ENCODE measurements at places on chromosomes 3 and 15.

DNA sequence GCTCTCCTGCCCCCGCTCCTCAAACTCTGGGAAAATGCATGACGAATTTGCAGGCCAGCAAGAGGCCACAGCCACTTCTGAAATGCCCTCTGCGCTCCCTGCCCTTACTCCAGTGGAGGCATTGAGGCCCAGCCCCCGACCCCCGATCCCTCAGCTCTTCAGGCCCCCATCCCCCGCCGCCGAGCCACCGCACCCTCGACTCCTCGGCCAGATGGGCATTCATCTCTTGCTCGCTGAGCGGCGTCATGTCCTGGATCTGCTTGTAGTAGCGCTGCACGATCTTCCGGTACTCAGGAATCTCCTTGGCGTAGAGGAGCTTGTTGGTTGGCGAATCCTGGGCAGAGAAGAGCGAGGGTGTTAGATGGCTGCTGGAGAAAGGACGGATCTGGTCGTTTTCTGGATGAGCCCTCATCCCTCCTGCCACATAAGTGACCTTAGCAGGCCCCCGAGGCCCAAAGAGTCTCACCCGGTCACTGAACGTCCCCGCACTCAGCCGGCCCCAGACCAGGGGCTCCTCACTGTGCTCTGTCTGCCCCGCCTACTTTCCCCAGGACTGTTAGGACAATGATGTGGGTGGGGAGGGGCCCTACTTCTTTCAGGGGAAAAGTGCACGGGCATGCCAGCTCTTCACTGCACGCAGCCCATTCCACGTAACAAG, 14.0 kb downstream of the H1-8 start:
- no peak for DNase-seq

- no peak for DNase-seq
These were observed 34.2 kb downstream of the MYZAP start for GRCh38 chr15:57625703-57626448.

- no peak for DNase-seq
These were observed 353.1 kb upstream of the GBE1 start for GRCh38 chr3:82114589-82114988.

DNA sequence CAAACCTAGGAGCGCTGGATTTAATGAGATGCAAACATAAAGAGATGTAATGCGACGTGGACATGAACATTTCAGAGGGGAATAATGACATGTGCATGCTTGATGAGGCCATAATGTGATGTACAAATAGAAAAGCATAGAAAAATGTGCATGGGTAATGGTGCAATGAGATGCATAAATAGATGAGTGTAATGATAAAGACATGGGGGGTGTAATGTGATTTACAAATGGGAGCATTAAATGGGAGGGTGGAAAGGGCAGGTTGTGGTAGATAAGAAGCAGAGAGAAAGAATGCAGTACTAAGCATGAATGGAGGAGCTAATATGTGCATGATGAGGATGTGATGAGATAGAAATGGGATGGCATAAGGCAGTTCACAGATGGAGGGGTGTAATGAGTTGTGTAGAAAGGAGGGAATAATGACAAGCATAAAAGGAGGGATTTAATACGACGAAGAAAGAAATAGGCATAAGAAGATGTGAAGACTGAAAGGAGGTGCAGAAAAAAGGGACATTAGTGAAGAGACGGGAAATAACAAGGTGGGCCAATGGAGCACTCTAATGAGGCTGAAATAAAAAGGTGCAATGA, 137.5 kb upstream of the CCNL1 start:
- no peak for DNase-seq

DNA sequence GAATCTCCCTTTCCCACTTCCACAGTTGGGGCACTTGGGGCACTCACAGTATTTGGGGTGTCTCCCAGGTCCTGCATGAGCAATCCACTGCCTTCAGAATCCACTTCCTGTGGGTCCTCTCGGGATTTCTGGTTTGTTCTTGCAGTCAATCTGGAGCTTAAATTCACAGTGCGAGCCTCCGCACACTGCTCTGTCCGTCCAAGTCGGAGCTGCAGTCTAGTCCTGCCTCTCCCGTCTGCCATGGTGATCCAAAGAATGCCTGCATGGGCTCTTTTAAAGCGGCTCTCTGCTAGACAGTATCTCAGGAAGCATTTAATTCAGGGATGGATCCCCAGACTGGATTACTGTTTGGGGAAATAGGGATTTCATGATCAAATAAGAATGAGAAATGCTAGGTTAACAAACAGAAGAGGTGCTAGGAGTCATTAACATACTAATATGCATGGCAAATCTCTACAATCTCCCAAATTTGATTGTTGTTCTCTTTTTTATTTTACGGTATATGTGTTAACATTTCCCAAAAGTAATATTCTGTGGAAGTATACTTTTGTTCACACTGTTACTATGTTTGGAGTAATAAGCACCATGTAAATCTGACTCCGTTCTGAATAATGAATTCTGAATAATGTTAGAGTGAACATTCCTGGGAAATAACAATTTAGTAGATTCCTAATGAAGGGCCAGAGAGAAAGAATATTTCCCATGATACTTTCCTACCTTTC, 142.5 kb downstream of the HCN4 start:
- DNase-seq: no peak

- no peak for DNase-seq
These were observed 289.6 kb downstream of the EFHB start for GRCh38 chr3:19644405-19644804.

GRCh38 chr3:166456286-166456685, 619.1 kb upstream of the BCHE start:
- no peak for DNase-seq

DNA sequence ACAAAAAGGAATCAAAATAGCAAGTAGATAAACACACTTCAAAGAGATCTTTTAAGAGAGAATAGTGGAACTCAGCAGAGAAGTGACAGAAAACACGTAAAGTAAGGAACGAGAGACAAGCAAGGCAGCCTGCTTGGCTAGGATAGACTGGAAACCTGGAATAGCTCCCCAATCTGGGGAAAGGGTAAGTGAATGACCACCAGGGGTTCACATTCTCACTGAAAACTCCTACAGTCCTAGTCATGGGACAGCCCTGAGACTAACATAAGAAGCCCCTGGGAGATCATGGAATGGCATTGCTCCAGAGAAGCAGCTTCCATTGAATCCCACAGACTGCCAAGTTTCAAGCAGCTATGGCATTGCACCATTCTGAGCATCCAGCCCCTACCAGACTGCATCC, 363.6 kb upstream of the ARPP21 start:
- no peak for DNase-seq

DNA sequence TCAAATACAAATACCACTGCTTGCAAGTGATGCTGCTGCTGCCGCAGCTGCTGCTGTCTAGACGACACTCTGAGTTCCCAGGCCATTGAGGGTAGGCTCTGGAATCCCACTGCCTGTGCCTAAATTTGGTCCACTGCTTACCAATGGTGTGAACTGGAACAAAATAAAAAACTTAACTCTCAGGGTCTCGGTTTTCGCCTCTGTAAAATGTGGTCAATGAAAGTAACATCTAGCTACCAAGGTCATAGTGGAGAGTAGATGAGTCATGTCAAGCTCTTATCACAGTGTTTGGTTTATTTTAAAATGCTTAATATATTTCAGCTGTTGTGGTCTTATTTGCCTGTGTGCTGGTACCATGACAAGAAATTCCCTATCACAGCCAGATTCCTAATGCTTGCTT, 299.3 kb downstream of the CLSTN2 start:
- DNase-seq: no peak

DNA sequence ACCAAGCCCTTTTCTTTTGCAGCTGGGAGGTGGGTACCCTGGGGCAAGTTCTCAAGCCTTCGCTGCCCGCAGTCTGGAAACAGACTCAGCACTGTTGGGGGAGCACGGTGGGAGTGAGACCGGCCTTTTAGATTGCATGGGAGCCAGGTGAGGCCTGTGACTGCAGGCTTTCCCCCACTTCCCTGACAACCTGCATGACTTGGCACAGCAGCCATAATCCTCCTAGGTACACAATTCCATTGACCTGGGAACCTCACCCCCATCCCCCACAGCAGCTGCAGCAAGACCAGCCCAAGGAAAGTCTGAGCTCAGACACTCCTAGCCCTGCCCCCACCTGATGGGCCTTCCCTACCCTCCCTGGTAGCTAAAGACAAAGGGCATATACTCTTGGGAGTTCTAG, 52.2 kb upstream of the CCDC80 start:
- DNase-seq: no peak

DNA sequence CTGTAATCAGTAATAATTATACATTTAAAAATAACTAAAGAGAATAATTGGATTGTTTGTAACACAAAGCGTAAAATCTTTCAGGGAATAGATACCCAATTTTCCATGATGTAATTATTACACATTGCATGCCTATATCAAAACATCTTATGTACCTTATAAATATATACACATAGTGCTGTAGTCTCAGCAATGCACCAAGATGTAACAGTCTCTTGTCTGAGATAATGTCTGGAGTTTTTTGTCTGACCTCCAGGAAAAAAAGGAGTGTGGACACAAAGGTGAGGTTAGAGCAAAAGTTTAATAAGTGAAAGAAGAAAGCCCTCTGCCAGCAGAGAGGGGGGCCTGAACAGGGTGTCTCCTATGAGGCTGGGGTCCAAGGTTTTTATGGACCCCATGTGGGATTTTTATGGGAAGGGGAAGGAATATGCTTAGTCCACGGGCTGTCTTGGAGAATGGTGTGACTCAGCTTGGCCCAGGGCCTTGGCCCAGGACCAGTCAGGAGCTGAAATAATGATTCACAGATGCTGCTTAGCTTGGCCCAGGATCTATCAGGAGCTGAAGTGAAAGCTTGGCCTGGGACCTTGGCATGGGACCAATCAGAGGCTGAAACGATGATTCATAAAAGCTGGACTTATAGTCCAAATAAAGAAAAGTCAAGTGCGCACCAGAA, 545.0 kb downstream of the ZPLD1 start:
- DNase-seq: no peak

Data from NCI-H2227 treated with DMSO at 0.1 percent for 48 hours (cell line).